ENCODE measurements at places on chromosomes 2 and 18.

- no peak for DNase-seq
Measured at GRCh38 chr2:240353086-240353798, 82.2 kb upstream of the GPC1 start.

GRCh38 chr2:113966832-113967231 lies 76.9 kb downstream of the ACTR3 start:
- DNase-seq: no peak

GRCh38 chr2:178514664-178515063 lies 34.4 kb downstream of the PLEKHA3 start:
- DNase-seq: no peak

DNA sequence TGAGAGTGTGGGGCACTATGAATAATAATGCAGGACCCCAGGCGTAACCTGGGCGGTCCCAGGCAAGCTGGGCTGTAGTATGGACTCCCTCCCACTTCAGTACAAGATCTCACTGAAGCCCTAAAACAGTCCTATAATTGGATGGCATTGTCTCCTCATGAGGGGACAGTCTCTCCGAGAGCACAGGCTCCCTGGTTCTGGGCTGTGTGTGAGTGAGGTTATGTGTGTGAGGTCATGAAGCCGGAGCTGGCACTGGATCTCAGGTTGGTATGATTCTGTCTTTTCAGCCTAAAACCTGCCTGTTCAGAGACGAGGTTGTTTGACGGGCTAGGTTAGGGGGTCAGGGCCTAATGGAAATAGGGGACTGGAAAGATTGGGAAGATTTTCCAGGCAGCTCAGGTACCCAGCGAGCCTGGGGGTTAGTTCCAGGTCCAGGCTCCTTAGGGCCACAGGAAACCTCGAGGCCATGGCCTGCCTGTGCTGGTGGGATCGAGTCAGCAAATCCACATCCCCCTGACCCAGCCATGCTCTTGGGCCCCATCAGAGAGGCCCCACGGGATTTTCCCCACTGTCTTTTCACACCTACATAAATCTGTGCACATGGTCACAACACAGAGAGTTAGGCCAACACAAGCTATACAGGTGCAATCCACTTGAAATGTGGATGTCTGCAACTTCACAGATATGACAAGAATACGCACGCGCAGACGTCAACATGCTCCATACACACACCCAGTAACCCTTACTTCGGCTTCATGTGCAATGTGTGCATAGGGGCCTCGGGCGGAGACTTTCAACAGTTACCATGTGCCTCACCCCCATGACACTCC lies 94.8 kb downstream of the INHBB start:
- DNase-seq: peak; percentile 48

DNA sequence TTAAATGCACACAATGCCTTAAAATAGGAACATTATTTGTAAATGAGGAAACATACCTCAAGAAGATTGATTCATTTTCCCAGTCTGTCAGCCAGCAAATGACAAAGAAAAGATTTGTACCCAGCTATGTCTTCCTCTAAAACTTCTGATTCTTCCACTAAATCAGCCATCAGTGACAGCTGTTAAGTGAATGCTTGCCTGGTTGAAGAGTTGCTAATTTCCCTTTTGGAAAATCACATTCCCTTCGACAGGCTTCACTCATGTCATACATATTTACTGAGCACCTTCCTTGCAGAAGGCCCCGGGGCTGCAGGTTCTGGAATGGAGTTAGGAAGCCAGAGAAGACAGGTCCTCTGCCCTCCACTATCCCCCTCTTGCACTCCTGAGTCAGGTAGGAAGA lies 112.0 kb upstream of the SLC66A3 start:
- no peak for DNase-seq

DNA sequence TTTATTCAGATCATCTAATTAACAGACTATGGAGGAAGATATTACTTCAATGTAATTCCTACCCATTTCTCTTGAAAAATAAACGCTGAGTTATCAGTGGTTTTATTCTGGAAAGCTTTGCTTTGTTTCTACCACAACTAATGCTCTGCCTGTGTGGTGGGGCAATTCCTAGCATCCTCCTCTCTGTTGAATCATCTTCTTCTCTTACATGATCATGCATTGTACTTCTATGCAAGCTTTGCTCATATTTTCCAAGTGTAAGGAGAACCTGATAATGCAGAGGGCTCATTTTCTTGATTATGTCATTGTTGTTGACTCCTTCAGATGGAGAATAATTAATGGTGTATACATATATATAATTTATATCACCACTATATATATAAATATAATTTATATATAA lies 46.7 kb downstream of the CCDC195 start:
- DNase-seq: no peak

All from suprapubic skin (tissue), 4 donors.